D721Med (cell line): ENCODE measurements at places on chromosomes 1 and 21.

DNA sequence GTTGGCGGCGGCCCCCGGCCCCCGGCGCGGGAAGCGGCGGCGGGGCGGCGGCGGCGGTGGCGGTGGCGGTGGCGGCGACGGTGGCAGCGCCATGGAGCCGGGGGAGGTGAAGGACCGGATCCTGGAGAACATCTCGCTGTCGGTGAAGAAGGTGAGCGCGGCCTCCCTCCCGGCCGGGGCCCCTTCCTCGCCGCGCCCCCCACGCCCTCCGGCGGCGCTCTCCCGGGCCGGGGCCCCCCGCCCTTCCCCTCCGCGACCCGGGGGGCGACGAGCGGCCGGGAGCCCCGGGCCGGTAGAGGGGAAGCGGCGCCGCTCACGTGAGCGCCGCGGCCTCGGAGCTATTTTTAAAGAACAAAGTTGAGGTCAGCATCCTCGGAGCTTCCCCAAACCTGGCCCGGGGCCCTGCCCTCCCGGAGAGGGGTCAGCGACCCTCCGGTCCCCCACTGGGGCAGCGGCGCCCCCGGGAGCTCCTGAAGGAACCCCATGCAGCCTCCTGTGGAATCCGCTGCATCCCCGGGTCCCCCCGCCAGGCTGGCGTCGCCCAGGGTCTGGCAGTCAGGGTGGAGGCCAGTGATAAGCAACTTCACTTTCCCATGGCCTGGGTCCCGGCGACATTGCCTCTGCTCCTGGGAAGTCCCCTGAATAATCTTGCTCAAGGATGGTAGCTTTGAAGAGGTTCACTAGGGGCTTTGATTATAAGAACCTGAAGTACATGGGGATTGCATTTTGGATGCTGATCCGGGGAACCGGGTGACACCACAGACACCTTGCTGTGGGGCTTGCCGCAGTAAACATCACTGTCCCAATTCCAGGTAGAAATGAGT, 560 bp downstream of the PLEKHM2 start:
- no peak for DNase-seq

GRCh38 chr21:17688912-17689874, 76.5 kb upstream of the BTG3 start:
- no peak for DNase-seq

DNA sequence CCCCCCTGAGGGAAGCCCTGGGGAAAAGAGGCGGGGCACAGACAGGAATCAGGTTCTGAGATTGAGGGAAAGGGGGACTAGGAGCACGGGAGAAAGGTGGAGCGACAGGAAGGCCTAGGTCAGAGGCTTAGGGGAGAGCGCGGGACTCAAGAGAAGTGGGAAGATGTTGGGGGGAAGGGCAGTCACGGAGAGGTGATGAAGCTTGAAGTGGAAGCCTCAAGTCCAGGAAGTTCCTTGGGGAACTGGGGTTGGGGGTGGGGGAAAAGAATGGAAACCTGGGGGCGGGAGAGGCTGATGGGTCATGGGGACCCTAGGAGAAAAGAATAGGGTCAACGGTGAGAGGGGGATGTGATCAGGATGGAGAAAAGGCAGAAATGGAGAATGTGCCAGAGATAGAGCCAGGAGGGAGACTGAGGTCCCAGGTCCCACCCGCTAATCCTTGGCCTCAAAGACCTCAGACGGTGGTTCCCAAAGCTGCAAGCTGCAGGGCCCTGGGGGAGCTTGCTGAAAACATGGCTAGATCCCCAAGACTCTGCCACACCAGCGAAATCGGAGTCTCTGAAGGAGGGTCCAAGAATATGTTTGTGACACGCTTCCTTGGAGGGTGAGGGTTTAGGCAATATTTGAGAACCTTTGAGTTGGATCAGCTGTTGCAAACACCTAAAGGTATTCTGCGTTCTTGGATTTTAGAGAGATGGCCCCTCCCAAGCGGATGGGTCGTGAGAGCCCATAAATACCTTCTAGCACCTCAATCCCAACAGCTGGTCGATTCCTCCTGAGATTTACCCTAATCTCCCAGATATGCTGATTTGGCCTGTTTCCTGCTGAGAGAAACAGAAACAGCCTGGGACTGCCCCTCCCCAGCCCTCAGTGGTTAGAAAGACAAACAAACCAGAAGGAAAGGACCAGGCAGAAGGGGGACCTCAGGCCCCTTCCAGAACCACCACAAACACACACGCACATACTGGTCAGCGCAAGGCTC, 3.6 kb downstream of the C1orf232 start:
- no peak for DNase-seq

DNA sequence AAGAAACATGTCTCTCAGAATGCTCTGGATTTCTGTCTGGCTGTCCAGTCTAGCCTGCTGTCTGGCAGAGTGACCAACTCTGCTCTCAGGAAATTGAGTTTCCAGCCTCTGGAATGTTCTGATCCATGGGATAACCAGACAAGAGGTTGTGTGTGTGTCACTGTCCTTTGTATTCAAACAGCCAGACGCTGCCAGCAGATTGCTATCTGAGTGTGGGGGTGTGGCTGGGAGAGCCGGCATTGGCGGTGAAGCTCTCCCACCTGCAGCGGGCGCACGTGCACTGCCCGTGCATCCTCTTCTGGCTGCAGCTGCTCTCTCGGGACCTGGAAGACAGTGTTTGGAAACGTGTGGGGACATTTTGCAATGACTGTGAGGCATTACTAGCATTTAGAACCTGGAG, 26.1 kb downstream of the PKP1 start:
- DNase-seq, result no peak

GRCh38 chr1:51661081-51661518, 44.2 kb downstream of the OSBPL9 start:
- no peak for DNase-seq

GRCh38 chr1:107965110-107965991, at the start of gene VAV3:
Gene VAV3 (minus strand): TSS chr1:107965180. CDS start chr1:107964869, 311 bp downstream.
- DNase-seq, result peak; percentile 81

DNA sequence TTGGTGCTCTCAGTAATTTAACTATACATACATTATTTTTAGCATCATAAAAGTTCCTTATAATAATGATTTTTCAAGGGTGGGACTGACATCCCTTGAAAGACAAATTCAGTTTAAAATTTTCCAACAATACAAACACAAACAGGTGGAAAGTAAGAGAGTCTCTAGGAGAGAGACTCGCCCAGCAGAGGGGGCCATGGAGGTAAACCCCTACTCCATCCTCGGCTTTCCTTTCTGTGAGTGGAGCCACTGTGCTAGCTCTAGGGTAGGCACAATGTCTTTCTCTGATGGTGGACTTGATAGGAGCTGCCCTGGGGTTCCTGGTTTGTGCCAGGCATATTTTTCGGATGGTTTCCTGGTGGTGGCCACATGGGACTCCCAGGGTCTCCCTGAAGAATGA, 8.3 kb downstream of the CSMD2 start:
- DNase-seq, result no peak

DNA sequence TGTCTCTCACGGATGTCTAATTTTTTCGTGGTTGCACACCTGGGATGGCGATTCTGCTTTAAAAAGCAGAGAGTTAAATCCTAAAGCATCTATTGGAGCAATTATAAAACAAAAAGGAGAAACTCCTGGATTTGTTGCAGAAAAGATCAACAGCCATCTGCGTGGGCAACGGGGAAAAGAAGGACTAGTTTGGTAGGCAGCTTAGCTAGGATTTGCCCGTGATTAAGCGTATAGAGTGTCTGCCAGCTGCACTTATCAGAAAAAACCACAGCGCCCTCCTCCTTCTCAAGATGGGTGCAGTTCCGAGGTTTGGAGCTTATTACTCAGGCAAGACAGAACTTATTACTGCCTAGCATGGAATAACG, 526 bp upstream of the SLC25A24 start:
- DNase-seq, result peak; percentile 19

DNA sequence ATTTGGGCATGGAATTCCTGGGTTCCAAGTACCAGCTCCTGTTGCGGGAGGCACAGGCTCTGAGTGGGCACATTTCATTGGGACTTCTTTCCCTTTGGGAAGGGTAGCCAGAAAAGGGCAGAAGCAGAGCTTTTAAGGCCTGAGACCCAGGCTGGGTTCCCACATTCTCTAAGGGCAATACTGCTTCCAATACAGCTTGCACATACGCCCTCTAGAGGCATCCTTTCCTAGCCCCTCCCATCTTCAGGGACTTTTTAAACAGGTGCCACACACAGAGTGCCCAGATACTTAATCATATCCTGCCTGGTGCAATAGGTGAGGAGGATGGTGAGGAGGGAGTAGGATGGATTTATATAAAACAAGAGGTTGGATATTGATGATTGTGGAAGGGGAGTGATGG, 5.7 kb downstream of the GPR88 start:
- no peak for DNase-seq
